ENCODE measurements at places on chromosomes 1 and 21.

GRCh38 chr21:15741510-15741909, 11.7 kb downstream of the USP25 start:
- no peak for DNase-seq

DNA sequence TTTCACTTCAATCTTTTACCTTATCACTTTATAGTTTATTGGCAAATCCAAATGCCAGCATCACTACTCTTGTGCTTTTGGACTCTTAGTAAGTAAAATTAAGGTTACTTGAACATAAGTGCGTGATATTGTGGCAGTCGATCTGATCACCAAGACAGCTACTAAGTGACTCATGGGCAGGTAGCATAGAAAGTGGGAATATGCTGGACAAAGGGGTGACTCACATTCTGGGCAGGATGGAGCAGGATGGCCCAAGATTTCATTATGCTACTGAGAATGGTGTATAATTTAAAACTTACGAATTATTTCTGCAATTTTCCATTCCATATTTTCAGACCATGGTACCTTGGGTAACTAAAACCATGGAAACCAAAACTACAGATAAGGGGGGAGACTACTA, 120.2 kb downstream of the ROR1 start:
- no peak for DNase-seq

GRCh38 chr1:234967121-234967520, 161.5 kb downstream of the TOMM20 start:
- DNase-seq, result no peak

DNA sequence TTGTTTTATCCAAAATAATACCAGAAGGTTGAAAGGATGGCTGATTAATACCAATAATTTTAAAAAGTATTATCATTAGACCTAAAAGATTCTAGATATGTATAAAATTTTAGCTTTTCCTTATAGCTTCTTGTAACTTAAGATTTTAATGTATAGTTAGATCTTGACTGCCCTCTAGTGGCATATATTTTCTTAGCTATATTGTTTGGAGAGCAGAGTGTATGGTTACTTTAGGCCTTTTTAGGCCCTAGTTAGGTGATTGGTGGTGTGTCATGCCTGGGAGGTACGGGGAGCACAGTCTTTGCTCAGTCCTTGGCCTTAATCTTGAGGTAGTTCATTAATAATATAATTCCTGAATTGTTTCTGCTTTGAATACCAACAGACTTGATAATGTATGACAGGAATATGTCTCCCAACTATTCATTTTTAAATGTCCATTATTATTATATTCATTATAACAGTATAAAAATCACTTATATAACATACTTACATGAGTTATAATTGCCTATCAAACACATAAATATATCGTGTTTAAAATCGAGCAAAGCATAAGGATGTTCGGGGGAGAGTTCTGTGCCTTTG, 328.4 kb downstream of the ZP4 start:
- peak; percentile 5 for DNase-seq

GRCh38 chr1:208534979-208535378, 290.8 kb upstream of the PLXNA2 start:
- DNase-seq, result no peak

DNA sequence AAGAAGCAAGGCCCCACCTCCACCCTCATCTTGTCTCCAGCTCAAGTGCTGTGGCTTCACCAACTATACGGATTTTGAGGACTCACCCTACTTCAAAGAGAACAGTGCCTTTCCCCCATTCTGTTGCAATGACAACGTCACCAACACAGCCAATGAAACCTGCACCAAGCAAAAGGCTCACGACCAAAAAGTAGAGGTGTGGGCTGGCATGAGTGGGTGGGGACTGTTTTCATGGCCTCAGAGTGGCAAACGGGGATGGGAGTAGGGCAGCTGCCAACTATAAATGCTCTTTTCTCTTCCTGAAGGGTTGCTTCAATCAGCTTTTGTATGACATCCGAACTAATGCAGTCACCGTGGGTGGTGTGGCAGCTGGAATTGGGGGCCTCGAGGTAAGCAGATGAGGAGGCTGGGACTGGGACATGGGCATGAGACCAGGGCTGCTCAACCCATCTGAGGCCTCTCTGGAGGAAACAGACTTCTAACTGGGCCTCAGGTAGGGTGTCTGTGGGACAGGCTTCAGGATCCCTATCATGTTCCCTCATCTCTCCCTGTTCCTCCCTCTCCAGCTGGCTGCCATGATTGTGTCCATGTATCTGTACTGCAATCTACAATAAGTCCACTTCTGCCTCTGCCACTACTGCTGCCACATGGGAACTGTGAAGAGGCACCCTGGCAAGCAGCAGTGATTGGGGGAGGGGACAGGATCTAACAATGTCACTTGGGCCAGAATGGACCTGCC, 8.8 kb upstream of the P3R3URF start:
- DNase-seq, result no peak

GRCh38 chr1:74729741-74730478, 2.9 kb downstream of the CRYZ start:
- no peak for DNase-seq

- peak; percentile 23 for DNase-seq
Observed at GRCh38 chr1:164671323-164671965, 112.5 kb downstream of the PBX1 start.

DNA sequence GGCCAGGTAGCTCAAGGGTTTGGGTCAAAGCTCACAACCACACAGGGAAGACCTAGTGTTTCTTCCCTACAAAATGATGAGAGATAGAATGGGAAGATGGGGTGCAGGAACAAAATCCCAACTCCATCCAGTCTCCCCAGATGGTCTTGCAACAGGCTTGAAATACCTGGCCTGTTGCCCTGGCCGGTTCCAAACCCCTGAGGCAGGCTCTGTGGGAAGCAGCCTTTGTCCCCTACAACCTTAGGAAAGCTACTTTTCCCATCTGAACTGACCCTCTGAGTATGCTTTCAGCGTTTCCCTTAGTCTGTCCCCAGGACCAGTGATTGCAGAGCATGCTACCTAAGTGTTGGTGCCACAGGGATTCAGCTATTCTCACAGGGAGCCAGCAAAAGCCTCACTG, 104.0 kb downstream of the GDAP2 start:
- DNase-seq, result no peak

- no peak for DNase-seq
Observed at GRCh38 chr1:178580096-178580495, 67.2 kb downstream of the TEX35 start.

GRCh38 chr1:66489151-66489550, 44.8 kb upstream of the SGIP1 start:
- DNase-seq, result no peak

DNA sequence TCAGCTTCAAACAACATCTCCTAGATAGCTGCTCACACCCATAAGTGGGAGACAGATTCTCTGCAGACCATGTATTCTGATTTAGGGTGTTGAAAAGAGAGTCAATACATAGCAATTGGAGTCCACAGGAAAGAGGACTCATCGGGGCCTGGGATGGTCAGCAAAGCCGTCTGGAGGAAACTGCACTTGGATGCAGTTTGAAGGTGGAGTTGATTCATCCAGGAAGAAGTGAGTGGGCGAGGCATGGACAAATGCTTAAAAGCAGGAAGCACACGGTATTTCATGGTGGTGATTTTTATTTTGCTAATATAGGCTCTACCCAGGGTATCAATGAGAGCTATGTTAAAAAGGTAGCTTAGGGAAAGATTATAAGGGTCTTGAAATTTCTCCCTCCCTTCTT, 36.8 kb upstream of the DIRAS3 start:
- no peak for DNase-seq

- no peak for DNase-seq
Observed at GRCh38 chr1:43963890-43964289, 5.9 kb upstream of the DPH2 start.

DNA sequence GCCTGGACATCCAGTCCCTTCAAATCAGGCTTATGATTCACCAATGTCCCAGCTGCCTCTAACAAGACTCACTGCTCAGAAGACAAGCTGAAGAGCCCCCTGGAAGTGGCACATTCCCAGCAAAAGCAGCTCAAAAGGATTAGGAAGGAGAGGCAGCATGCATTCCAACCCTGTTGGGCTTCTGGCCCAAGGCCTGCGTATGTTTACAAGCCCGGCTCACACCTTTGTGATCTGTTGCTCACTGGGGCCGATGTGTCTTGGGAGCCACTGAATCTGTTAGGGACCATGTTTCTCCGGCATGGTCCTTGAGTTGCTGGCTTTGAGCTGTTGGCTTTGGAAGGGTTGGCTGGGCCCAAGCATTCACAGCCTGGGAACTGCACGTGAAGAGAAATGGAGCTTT, 81.2 kb upstream of the C1orf174 start:
- no peak for DNase-seq

DNA sequence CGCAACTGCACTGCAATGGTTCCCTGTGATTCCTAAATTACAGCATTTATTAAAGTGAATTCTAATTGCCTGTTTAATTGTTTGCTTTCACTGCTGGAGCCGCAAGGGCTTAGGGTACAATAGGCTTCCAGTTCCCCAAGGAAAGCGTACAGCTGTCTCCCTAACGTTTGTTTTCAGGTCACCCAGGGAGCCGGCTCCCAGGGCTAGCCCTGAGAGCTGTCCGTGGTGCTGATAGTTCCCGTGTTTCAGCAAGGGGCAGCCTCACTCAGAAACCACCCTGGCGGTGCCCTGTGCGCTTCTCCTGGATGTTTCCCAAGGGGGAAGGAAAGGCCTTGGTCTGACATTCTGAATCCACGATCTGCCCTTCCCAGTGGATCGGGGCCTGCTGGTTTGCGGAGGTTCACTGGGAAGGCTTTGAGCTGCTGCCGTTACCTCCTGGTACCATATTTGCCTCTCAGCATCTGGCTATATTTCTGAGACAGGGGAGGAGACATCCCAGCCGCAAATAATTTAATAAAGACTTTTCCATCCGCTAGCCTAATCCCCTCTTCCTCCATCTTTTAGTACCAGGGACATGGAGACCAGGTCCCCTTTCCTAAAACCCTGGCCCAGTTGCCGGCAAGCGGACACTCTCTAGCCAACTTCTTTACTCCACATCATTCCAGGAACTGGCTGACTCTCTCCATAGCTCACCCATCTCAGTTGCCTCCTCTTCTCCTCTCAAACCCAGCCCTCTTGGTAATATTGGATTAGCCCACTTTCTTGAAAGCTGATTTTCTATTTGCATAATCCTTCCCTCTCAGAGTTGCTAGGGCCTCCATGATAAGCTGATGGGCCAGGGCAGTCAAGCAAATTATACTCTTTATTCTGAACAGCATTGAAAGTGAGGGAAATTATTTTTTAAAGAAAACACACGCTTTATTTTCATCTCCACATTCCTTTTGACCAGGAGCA, 149.0 kb downstream of the IGSF21 start:
- DNase-seq, result no peak

DNA sequence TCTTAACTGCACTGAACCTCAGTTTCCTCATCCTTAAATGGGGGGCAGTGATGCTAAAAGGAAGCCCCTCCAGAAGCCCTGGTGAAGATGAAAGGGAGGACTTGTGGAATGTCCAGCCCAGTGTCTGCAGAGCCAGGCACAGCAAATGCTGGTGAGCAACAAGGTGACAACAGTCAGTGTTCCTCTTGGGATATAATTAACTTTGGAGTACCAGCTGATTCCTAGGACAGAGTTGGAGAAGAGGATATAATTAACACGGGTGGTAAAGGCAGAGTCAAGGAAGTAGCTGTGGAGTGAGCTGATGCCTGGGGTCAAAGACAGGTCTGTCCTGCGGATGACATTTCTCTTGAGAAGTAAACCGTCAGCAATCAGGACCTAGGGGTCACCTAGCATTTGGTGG, 60.7 kb upstream of the MRPS6 start:
- DNase-seq, result no peak

DNA sequence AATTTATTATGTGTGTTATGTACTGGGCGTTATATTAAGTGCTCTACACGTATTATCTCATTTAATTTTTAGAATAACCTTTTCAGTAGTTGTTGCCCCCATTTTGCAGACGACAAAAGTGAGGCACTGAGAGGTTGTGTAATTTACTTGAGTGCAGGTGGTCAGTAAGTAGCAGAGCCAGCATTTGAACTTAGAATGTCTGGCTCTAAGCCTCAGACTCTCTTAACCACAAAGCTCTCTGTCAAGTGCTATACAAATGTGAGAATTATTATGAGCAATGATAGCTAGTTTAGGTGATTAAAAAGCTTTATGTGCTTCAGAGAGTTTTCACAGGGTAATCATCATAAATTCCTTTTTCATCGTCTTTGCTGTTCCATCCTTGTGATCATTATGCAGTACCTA, 96.3 kb upstream of the UBE2U start:
- DNase-seq, result no peak

DNA sequence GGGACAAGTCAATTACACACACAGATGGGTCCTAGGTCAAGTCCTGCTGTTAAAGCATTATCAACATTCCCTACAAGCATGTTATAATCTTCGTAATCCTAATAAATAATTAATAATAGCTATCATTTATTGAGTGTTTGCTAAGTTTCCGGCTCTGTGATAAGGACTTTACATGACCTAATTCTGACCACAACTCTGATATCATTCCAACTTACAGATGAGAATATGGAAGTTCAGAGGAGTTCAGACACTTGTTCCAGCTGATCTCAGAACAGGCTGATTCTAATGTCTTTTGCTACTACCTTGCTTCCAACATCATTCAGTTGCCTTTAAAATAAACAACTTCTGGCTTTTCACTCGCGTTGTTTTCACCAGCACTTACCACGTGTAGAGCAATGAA, 770.1 kb upstream of the CXADR start:
- DNase-seq, result no peak

GRCh38 chr1:226511296-226511695, 37.3 kb upstream of the STUM start:
- DNase-seq, result no peak

DNA sequence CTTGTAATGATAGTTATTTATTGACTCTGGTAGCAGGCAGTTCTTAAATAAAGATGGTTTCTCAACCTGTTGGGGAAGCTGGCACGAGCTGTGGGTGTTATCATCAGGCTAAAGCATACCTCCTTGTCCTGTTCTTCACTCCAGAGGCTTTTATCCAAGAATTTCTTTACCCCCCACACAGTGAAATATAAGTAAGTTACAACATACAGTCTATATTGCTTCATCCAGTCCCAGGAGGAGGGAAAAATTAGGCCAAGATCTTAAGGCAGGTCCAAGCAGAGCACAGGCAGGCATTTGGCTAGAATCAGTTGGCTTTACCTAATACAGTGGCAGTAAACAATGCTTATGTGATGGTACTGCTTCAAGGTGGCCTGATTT, 6.3 kb downstream of the TMEM81 start:
- DNase-seq, result no peak

- no peak for DNase-seq
Observed at GRCh38 chr1:64575881-64576676, 106.2 kb downstream of the CACHD1 start.
